ENCODE measurements at places on chromosomes 1 and 21.

DNA sequence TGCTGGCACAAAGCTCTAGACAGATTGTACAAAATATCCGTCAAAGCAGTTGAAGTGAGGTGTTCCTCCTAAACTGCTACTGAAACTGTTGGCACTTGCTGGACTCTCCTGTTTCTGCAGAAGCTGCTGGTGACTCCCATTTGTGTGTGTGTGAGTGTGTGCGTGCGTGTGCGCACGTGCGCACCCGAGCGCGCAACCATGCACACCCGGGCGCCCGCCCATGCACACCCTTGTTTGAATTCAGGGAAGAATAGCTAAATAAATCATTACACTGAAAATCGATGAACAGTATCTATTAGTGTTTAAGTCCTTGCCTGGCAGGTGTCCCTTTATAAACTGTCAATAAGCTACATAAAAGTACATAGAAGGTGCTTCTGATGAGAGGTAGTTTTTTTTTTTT lies 156.4 kb upstream of the B3GALT2 start:
- no peak overlapping the region for H3K27ac ChIP-seq
- H3K4me3 ChIP-seq: no peak overlapping the region
- no peaks in the 10 kb centered on the region for H3K36me3 ChIP-seq

DNA sequence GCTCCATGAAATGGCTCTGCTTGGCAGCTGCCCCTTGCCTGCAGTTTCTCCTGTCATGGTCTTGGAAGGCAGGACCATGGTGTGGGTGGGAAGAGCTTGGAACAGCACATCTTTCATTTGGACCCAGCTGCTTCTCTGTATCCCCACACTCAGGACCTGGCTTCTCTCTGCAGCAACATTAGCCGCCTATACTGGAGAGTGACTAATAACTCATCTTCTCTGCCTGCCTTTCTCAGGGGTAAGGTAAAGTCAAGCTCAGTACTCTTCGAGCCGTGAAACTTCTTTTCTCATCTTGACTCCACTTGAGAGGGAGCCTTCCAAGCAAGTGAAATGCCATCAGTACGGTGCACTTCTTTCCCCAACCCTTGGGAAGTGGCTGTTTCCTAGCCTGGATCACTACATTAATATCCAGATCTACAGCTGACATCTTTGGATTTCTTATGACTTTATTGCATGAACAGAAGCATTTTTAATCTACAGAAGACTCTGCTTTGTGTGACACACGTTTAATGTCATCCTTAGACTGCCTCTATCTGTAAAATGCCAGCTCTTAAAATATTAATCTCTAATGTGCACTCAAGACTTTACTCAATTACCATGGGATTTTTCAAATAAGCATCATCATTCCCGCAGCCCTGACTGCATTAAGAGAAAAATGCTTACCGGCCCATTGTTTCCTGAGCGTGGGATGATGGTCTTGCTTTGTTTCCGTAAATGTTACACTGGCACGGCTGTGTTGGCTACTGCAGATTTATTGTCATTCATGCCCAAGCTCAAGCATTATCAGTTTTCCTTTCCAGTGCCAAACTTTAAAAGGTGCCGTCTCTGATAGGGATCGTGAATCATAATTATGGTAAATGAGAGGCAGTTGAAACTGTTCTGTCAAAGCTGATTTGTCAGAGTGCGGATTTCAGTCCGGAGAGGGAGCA lies 242.9 kb downstream of the HHAT start:
- no peak overlapping the region for H3K27ac ChIP-seq
- H3K4me1 ChIP-seq: peaks cover 2% of the 10 kb centered on the region
- no peak for DNase-seq
- H3K4me3 ChIP-seq: no peak overlapping the region
- H3K27me3 ChIP-seq: no peaks in the 10 kb centered on the region

DNA sequence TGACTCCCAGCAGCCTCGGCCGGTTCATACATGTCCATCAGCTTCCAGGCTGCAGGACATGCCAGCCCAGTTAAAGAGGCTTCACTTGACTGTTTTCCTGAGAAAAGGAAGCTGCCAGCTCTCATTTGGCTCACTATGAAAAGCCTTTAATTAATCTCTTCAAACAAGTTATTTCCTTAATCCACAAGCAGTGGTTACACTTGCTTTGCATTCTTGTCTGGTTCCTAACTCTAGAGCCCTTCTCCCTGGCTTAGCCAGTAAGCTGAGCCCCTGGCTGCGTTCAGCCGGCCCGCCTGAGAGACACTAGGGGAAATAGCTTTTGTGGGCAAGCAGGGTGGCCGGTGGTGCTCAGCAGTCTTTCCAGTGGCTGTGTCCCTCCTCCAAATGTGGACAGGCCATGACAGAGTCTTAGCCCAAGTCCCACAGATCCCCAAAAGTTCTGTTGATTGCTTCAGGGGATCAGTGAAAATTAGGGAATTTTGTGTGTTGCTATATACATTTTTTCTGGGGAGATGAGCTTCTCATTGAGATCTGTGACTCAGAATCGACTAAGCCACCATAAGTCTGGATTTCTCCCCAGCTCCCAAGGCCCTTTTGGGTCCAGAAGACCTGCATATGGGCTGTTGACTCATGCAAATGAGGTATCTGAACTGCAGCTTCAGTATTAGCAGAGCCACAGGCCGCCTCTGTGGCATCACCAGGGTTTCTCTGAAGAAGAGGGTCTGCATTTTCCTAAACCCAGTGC lies 10.1 kb downstream of the ATF3 start:
- H3K36me3 ChIP-seq: peaks cover 55% of the 10 kb centered on the region
- DNase-seq: no peak
- H3K4me3 ChIP-seq: no peak overlapping the region

- H3K36me3 ChIP-seq: no peaks in the 10 kb centered on the region
- H3K27ac ChIP-seq: no peak overlapping the region
- H3K27me3 ChIP-seq: no peaks in the 10 kb centered on the region
- no peaks in the 10 kb centered on the region for H3K4me1 ChIP-seq
These were observed 52.1 kb downstream of the DHRS3 start for GRCh38 chr1:12565966-12566352.

DNA sequence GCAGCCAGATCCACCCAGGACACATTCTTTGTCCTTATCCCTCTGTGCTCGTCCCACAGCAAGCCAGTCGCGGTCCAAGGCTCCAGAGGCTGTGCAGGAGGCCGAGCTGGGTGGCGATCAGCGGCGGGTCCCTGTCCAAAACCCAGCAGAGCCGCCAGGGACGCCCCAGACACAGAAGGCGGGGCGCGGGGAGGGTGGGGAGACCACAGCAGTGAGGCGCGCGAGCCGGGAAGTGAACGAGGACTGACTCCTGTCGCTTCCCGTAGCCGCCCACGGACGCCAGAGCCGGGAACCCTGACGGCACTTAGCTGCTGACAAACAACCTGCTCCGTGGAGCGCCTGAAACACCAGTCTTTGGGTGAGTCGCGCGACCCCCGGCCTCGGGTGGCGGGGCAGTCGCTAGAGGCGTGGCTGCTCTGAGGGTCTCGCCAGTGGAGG lies at the start of gene LGALS8:
Gene LGALS8 (plus strand): TSS at position 279 of the 438 bp plus-strand sequence. CDS start 2,089 bp downstream, outside the sequence.
- peak; percentile 41 for DNase-seq
- H3K27me3 ChIP-seq: no peaks in the 10 kb centered on the region
- H3K36me3 ChIP-seq: peaks cover 1% of the 10 kb centered on the region
- peaks cover 2% of the 10 kb centered on the region for H3K4me1 ChIP-seq
- H3K4me3 ChIP-seq: peak within 1 kb of the TSS; percentile 92

DNA sequence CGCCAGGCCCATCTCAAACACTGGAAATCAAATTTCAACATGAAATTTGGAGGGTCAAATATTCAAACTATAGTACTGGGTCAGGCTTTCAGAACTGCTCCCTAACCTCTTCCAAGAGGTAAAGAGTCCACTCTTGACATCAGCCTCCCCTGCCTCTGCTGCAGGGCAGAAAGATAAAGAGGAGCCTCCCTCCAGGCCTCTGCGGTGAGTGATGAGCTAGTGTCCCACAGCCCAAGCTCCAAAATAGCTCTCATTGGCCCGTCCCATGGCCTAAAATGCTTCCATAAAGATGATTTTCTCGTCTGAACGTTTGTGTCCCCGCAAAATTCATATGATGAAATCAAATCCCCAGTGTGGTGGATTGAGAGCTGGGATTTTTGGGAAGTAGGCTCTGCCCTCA lies 33.7 kb upstream of the CCSAP start:
- no peak overlapping the region for H3K4me3 ChIP-seq
- H3K36me3 ChIP-seq: peaks cover 2% of the 10 kb centered on the region
- no peaks in the 10 kb centered on the region for H3K4me1 ChIP-seq
- no peak for DNase-seq

- H3K27me3 ChIP-seq: no peaks in the 10 kb centered on the region
- no peak overlapping the region for H3K4me3 ChIP-seq
- H3K4me1 ChIP-seq: no peaks in the 10 kb centered on the region
- no peaks in the 10 kb centered on the region for H3K36me3 ChIP-seq
- no peak overlapping the region for H3K27ac ChIP-seq
- DNase-seq: no peak
These were observed 147.2 kb upstream of the SGIP1 start for GRCh38 chr1:66386712-66387111.

DNA sequence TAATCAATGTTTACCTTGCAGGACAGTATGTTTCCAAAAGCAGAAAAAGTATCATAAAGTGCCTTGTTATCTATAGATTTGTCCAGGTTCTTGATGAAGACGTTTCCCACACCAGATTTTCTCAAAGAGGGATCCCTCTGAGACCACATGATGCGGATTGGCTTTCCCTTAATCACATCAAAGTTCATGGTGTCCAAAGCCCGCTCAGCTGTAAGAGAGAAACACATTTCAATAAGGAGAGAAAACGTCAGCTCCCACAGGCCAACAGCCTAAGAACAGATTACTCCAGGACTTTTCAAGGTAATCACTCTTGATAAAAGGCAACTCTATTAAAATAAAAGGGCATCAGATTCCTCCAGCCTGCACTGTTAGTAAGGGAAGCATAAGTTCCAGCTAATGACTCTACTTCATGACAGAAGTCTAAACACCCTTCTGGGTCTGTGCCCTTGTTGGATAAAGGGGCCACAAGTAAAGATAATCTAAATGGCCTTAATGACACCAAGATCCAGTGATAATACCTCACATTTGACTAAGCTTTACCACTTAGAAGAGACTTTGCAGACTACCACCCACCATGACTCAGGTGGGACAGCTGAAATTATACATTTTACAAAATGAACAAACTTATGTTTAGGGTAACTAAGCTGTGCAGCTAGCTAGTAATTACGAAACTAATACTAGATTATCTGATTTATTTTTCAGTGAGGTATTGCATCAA lies 4.1 kb downstream of the PABPC4 start:
- no peak overlapping the region for H3K27ac ChIP-seq
- H3K4me3 ChIP-seq: no peak overlapping the region
- no peaks in the 10 kb centered on the region for H3K27me3 ChIP-seq
- H3K36me3 ChIP-seq: peaks cover 80% of the 10 kb centered on the region
- DNase-seq: no peak
- H3K4me1 ChIP-seq: peaks cover 14% of the 10 kb centered on the region
